NCI-H524 (cell line): ENCODE measurements at places on chromosomes 7 and 10.

DNA sequence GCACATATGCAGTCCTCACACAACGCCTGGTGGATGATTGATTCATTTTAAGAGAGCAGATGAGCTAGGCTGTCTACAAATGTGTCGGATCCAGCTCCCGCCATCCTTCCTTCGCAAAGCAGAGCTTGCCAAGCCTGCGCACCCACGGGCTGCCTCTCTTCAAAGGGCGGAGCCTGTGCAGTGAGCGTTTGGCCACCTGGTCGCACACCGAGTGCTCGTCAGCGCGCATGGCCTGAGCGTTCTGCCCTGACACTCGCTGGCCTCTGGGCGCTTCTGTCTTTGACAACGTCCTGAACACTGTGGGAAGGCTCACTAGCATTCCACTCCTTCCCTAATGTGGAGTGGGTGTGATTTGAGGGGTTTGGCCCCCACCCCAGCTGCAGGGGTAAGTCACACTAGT, 47.1 kb upstream of the TMEM72 start:
- peak; percentile 53 for DNase-seq

DNA sequence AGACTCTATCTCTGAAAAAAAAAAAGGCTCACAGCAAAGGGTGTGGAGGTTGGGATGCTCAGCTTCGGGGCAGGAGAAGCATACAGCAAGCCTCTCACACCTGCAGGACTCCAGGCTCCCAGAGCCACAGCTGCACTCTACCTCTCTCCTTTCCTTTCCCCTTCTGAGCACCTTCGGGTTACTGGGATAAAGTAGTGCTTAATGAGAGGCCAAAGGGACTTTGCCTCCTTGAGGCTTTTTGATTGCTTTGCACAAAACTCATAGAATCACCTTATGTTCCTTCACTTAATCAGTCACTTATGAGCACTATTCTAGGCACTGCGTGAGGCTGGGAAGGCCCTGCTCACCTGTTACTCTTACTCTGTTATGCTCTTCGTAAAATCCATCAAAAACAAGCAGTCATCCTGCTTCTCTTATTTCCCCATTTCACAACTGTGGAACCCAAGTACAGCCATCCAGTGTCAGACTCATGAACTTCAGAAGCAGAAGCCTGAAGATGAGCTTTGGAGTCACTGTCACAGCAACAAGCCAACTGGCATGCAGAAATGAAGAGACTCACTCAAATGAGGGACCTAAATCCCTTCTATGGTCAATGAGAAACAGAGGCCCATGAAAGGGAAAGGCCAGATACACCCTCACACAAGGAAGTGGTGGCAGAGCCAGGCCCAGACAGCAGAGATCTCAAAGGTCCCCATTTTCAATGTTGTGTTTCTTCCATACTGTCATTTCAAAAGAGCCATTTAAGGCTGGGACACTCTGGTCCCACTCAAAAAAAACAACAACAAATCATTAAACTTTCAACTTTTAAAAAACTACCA, 205.4 kb downstream of the KCNMA1 start:
- no peak for DNase-seq

- no peak for DNase-seq
These were observed 249.6 kb downstream of the BAMBI start for GRCh38 chr10:28926932-28927331.

DNA sequence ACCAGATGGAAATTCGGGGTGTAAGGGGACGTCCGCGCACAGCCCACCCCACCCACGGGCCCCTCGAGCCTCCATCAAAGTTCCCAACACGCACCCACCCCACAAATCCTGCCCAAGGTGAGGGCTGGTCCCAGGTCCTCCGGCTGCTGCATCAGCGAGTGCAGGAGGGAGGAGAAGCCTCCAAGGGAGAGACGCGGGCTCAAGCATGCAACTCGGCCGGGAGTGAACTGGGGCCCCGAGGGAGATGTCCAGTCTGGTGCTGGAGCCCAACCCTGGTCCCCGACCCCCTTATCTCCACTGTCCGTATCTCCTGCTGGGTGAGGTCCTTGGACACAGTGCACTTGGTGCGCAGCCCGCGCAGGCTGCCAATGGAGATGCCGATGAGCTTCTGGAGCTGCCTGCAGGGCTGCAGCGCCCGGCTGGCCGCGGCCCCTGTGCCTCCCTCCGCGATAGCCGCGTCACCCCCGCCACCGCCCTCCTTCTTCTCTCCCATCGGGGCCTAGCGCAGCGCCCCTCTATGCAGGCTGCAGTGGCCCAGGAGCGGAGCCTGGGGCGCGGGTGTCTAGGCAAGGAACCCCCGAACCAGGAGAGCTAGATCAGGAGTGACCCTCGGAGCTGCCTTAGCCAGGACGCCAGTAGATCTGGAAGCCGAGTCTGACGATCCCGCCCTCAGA, 489.2 kb downstream of the ZNF33B start:
- no peak for DNase-seq

- DNase-seq: no peak
These were observed 148.3 kb downstream of the ARID5B start for GRCh38 chr10:62049624-62050345.

- peak; percentile 0 for DNase-seq
These were observed 19.0 kb upstream of the CPN1 start for GRCh38 chr10:100100651-100101184.

DNA sequence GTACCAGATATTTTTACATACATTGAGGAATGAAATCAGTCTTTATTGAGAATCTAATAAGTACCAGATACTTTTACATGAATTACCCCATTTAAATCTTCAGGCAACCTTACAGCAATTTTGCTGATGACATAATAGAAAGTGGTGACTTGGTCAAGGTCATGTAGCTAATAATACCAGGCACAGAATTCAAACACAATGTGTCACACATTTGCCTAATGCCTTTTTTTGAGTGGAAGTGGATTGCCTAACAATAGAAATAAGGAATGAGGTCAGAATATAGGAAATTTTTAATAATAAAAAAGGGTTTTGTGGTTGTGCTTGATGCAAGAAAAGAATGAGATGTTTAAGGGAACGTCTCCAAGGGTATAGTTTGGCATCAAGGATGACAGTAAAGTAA, 466.6 kb upstream of the IGFBP3 start:
- no peak for DNase-seq

GRCh38 chr7:123643495-123644441, 11.9 kb upstream of the LMOD2 start:
- peak; percentile 4 for DNase-seq

DNA sequence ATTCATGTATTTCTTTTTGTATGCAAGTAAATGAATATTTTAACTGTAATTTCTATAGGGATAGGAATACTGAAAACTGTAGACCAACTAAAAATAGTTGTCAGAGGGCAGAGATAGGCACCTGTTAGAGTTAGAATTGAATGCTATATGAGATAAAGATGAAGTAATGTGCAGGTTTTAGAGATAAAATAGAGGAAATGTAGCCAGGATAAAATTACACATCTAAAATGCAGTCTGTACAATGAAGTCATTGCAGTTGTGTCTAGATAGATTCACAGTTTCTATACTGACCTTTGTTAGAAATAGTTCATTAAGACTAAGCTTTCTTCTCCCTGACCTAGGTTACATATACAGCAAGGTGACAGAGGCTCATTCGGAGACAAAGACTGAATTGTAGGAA, 46.2 kb downstream of the SMNDC1 start:
- no peak for DNase-seq

GRCh38 chr10:88120075-88120474, 256.6 kb downstream of the PTEN start:
- no peak for DNase-seq

- no peak for DNase-seq
These were observed 27.0 kb downstream of the ANXA8 start for GRCh38 chr10:47456794-47457527.

GRCh38 chr7:132207211-132207610, 369.1 kb downstream of the PLXNA4 start:
- DNase-seq: no peak

GRCh38 chr10:21334891-21335696, 190.4 kb downstream of the SKIDA1 start:
- DNase-seq: no peak

DNA sequence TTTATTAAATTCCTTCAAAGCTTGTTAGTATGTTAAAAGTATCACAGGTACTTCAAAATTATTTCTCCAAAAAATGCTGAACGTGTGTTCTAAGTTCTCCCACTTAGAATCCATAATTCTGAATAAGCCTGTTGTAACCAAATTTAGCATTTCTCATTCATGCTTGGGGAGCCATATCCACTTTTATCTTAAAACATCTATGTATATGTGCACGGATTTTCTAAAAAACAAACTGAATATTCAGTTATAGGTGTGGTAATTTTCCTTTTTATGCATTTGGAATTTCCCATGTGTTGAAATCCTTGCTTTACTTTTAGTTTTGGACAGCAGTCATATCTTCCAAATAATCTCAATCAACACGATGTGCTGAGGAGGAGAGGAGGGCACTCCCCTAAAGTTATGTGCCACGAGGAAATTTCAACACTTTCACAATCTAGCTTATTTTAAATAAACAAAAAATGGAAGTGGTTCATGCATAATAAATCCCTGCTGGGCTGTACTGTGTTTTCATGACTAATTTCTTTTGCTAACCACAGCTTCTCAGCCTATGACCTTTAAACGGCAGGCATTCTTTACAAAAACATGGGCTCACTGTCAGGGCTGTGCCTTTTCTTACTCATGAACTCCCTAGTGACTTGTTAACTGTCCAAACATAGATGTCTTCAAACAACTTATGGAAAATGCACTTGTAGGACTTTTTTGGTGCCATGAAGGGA, 380.3 kb upstream of the SEMA3C start:
- no peak for DNase-seq

DNA sequence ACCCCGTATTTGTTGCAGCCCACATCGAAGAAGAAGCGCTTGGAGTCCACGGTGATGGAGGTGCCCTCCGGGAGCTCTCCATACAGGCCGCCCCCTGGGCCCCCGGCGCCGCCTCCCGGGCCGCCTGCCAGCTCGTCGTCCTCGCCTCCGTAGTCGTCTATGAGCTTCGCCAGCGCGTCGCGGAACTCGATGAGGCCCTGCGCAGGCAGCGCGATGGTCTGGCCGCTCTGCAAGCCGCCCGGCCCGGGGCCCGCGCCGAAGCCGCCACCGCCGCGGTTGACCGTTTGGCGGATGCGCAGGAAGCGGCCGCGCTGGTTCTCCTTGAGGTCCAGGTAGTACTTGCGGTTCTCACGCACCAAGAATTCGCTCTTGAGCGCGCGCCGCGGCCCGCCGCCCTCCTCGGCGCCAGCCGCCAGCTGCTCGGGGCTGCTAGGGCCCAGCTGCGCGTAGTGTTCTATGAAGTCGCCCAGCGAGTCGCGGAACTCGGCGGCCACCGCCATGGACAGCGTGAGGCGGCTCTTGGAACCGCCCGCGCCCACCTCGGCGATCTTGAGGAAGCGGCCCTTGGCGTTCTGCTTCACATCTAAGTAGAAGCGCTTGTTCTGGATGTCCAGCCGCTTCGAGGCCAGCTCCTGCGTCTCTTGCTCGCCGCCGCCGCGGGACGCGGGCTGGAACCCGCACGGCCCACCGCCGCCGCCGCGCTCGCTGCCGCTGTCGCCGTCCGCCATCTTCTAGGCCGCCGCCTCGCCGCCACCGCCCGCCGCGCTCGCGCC, 523 bp downstream of the PURB start:
- DNase-seq: no peak

- DNase-seq: peak; percentile 14
These were observed at the start of gene WIPF3 for GRCh38 chr7:29806208-29806994. Gene WIPF3 (plus strand): TSS chr7:29806508. CDS start chr7:29834725, 28,217 bp downstream.

GRCh38 chr7:43771128-43771527, 12.6 kb downstream of the BLVRA start:
- DNase-seq: no peak

DNA sequence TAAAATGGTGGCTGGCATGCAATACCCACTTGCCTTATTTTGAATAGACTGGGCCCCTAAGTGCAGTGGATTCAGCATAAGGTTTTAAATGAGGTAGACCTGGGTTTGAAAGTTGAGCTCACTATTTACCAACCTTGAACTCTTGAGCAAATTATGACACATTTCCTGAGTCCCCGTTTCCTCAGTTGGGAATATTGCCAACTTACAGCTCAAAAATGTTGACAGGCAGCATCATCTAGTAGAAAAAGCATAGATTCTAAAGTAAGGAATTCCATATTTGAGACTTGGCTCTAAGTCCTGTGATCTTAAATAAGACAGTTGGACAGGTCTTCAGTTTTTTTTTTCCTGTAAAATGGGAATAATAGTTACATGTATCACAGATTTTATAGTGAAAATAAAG, 305.5 kb downstream of the ACTR3B start:
- DNase-seq: no peak

DNA sequence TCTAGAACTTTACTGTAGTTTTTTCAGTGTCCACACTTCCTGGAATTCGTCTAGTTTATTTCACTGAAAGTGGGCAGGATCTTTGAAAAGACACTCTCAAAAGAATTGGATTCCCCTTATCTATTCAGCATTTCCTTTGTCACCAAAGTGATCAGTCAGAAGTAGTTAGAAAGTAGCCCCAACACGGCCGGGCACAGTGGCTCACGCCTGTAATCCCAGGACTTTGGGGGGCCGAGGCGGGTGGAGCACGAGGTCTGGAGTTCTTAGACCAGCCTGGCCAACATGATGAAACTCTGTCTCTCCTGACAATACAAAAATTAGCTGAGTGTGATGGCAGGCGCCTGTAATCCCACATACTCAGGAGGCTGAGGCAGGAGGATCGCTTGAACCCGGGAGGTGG, 69.0 kb upstream of the KMT2C start:
- no peak for DNase-seq

GRCh38 chr10:4067531-4067930, 282.5 kb upstream of the KLF6 start:
- no peak for DNase-seq

GRCh38 chr10:124952123-124952522, 10.2 kb downstream of the ZRANB1 start:
- DNase-seq: no peak

GRCh38 chr10:48399551-48399950, 93.1 kb downstream of the MAPK8 start:
- DNase-seq: no peak

GRCh38 chr10:70843333-70843732, 27.6 kb downstream of the SGPL1 start:
- no peak for DNase-seq

DNA sequence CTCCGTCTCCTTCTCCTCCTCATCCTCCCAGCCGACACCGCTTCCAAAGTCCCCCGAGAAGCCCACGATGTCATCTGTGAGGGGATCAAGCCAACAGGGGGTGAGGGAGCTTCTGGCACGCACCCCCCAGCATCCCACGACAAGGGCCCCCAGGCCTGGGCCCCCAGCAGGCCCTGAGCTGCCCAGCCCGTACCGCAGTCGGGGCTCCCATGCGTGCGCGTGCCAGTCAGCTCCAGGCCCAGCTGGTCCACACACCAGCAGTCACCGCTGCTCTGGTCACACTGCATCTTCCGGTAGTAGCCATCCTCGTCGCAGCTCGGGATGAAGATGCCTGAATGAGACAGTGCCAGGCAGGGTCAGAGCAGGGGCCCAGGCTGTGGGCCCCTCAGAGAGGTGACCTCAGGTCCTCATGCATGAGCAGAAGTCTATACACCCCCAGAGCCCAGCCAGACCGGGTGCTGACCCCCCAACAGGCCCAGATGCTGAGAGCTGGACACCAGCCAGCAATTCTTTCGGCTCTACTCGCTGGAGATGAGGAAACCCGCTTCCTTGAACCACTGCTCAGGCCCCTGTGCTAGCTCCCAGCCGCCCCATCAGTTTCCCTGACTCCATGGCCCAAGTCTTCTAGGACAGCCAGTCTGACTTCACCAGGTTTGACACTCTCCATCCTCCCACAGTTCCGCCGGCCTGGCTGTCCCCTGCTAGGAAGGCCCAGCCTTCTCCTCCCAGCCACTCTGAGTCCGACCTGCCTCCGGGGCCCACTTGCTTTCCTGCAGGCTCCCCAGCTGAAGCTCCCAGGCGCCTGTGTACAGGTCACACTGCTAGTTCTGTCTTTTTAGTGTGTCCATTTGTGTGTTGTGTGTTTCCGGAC, 25.3 kb downstream of the SPOCK2 start:
- no peak for DNase-seq

- DNase-seq: no peak
These were observed 27.3 kb downstream of the DIP2C start for GRCh38 chr10:662223-662605.
